ENCODE measurements at places on chromosomes 3 and 15.

DNA sequence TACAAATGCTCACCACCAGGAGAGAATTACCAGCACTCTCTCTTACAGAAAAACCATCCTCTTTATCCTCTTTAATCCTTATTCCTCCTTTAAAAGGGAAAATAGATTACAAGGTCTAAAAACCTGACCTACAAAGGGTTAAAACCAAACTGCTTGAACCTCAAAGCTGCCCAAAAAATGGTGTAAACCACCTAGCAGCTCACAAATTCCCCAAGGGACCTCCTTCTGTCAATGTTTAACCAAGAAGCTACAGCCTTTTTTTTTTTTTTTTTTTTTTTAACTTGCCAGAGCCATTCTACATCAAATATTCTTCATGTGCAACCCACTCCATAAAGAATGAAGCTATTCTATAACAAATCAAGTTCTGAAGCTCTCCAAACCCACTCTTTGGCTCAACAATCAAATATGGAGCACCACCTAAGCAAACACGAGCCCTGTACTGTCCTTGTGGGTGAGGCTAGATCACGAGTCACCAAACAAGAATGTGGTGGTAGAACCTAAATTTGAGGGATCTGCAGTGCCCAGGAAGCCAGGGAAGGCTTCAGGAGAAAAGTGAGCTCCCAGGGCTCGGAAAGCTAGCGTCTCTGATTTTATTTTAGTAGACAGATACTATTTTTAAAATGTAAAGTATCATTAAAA lies 20.1 kb downstream of the OSBPL10 start:
- no peak for DNase-seq

DNA sequence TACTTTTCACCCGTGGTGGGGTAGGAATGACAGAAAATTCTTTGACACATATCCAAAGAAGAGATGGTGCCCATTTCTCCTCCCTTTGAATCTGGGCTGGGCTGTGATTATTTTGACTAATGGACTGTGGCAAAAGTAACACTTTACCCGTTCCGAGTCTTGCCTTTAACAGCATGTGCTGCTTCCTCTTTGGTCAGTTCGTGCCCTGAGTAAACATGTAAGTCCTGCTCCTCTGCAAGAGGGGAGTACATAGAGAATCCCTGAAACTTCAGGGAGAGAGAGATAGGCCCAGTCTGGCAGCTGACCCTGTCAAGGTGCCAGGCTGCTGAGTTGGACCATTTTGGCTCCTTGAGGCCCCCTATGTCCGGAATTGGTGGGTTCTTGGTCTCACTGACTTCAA lies 243.1 kb downstream of the EPHB1 start:
- no peak for DNase-seq

- no peak for DNase-seq
Observed at GRCh38 chr3:164533275-164533674, 545.0 kb downstream of the SI start.

DNA sequence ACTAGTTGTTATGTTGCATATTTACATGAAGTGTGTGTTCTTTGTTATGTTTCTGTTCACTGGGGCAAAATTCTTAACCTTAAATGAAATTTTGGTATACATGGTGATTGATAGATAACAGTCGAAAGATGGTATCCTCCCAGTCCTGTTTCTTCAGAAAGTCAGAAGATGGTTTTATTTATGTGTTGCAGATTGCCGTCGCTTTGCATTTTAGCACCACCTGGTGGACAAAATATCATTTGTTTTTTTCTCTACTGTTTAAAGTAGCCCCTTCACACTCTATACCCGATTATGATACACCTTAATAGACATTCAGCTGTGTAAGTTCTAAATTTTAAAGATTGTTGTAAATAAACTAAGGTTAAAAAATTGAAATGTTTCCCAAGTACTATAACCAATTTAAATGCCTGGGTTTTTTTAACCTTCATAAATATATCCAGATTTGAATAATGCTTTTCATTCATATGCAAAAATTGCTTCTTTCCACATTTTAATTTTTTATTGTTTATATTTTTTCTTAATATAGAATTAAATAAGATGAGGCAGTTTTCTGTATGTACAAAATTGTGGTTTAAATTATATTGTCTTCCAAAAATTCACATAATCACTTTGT lies 152.2 kb downstream of the ALCAM start:
- peak; percentile 37 for DNase-seq

GRCh38 chr15:80151148-80151547 lies 1.7 kb upstream of the FAH start:
- DNase-seq = no peak

- DNase-seq = no peak
Observed at GRCh38 chr15:49619226-49619625, 1.4 kb downstream of the FAM227B start.

- no peak for DNase-seq
Observed at GRCh38 chr3:10145685-10146084, 4.1 kb downstream of the VHL start.

- DNase-seq = no peak
Observed at GRCh38 chr3:143633816-143634215, 214.5 kb downstream of the SLC9A9 start.

DNA sequence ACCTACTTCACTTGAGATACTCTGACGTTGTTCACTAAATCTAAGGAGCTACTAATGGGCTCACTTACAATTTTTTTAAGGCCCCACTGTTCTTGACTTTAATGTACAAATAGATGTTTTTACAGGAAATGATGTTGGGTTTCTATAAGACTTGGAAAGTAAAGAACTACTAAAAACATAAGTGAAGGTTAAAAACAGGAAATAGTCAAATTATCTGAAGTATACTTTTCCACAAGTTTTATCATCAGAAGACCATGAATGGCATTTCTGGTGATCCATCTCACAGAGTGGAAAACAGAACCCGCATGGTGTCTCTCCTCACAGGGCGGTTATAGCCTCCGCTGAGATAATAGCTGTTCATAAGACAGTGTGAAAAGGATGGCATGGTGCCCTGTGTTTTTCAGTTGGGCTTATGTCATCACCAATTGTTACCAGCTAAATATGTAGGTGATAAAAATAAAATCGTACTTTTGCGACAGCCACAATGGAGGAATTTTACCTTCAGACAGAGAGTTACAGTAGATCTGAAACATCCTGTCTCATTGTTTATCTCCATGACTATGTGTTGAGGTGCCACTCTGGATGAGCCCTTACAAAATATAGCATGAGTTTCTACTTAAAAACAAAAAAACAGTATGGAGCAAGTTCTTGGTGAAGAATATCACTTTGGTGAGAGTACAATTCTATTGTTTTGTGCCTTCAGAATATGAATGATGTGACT lies 462.4 kb downstream of the RAP2B start:
- DNase-seq = no peak

Data from urinary bladder (tissue), 4 donors.